ENCODE measurements at places on chromosomes 6 and 20. TPM values are rescaled to one million over a fixed set of nuclear protein-coding genes. Genes with fewer than 3 reads are reported as not detected.

The SLC35F1 gene
- total RNA-seq: 2.5 TPM

The CDYL gene
- total RNA-seq: 74.7 TPM

The IP6K3 gene
- total RNA-seq: 4.1 TPM

The UST gene
- total RNA-seq: 19.6 TPM

The ABRACL gene
- 59.5 TPM for total RNA-seq

The LAMA4 gene
- 63.6 TPM for total RNA-seq

The HCRTR2 gene
- not detected for total RNA-seq

The OOEP gene
- not detected for total RNA-seq

The ADGRF4 gene
- not detected for total RNA-seq

The TRAPPC3L gene
- not detected for total RNA-seq

The ZNF311 gene
- total RNA-seq: 1.7 TPM

The ANKEF1 gene
- total RNA-seq: 0.73 TPM

The ZBTB9 gene
- total RNA-seq: 7.3 TPM

The F13A1 gene
- total RNA-seq: not detected

The CPNE1 gene
- 114 TPM for total RNA-seq

The ENPP3 gene
- under 0.01 TPM for total RNA-seq

The DYNLT2 gene
- 1.9 TPM for total RNA-seq

The PRL gene
- not detected for total RNA-seq

The PSORS1C2 gene
- total RNA-seq: not detected

The PFDN6 gene
- 32.7 TPM for total RNA-seq

The TCP11 gene
- not detected for total RNA-seq

The OVOL2 gene
- total RNA-seq: not detected

The SPDEF gene
- total RNA-seq: not detected

The PLCB1 gene
- 12.4 TPM for total RNA-seq

The ZBP1 gene
- total RNA-seq: not detected

The ADNP gene
- total RNA-seq: 24.1 TPM

The HS3ST5 gene
- not detected for total RNA-seq

The VSX1 gene
- total RNA-seq: not detected

The PHACTR3 gene
- total RNA-seq: under 0.01 TPM

The SNRNP48 gene
- total RNA-seq: 12.0 TPM

The CST1 gene
- total RNA-seq: not detected
